Ureter (tissue), 1 donor: ENCODE measurements at places on chromosomes 16 and 17.
A peak's percentile ranks its signal among the peaks of the same experiment; 100 is the strongest.

DNA sequence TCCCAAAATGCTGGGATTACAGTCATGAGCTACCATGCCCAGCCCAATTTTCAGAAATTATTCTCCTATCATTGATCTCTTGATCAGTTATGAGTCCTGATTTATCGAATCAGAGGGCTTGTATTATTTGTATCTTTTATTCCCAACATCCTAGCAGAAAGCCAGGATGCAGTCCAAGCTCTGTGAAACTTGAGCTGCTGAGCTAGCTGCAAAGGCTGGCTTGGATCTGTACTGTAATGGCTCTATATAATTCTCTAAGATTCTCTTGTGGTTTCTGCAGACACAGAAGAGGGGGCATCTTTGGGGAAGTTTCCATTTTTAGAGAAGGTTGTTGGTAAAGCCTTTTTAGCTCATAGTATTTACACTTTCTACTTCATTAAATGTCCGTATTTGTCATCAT, 227.1 kb downstream of the MAP2K4 start:
- no peak for DNase-seq

- DNase-seq: peak; percentile 63
These were observed at the start of gene SLC52A1 for GRCh38 chr17:5035315-5035714. Gene SLC52A1, minus strand, starts transcription at chr17:5035426. Its CDS starts 820 bp downstream, at chr17:5034606.

- DNase-seq: no peak
These were observed at the start of gene NOS2 for GRCh38 chr17:27800522-27800921. Gene NOS2, minus strand, starts transcription at chr17:27800529. Its CDS starts 1,720 bp downstream, at chr17:27798809.

DNA sequence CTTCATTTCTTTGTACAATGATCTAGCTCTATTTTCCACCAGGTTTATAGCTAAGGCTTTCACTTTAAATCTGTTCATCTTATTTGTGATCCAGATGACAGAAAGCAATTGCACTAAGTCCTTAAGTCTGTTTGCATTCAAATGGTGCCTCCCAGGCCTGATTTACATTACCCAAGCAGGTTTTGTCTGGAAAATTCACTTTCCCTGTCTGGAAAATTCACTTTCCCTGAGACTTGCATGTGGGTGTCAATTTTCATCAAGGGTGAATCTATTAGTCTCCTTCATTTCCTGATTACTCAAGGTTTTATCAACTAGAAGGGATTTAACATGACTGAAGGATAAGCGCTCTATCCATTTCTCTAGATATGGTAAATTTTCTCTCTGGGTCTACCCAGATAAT, 1480.2 kb upstream of the GOT2 start:
- DNase-seq: no peak

DNA sequence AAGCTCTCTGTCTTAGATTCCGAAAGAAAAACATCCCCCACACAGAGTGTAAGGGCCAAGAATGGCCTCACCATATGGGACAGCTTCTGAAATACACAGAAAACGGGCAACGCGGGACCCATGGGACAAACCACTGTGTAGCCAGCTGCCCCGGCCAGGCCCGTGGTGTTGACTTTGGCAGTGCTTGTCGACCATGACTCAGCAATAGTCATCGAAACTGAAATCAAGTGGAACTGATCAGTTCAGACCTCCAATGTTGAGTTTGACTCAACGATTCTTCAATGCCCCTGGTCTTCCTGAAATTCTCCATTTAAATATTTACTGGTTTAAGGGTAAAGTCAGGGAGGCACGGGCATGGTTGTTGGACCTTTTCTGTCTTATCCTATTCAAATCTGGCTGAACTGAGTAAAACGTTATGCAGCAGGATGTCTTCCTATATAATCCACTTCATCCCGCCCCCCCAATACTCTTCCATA, 27.5 kb downstream of the ZFHX3 start:
- DNase-seq: peak; percentile 73

DNA sequence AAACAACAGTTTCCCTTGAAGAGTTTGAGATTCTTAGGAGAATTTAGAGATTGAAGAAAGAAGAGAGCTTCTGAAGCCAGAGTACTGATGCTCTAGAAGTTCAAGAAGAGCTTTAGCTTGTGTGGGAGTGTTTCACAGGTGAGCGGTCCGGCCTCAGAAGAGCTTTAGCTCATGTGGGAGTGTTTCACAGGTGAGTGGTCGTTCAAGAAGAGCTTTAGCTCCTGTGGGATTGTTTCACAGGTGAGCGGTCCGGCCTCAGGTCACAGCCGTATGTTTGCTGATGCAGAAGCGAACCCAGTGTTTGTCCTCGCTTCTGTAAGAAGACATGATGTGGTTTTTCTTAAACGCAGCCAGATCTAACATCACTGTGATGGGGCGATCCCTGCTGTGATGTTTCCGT, 76.4 kb downstream of the SEC14L1 start:
- DNase-seq: no peak

DNA sequence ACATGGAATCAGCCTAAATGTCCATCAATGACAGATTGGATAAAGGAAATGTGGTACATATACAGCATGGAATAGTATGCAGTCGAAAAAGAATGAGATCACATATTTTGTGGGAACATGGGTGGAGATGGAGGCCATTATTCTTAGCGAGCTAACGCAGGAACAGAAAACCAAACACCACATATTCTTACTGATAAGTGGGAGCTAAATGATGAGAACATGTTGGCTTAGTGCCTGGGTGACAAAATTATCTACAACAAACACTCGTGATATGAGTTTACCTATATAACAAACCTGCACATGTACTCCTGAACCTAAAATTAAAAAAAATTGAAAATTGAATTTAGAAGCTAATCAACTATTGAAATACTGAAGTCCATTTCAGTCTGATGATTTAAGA, 6.1 kb downstream of the ANKS4B start:
- no peak for DNase-seq

- no peak for DNase-seq
These were observed 231.3 kb downstream of the HAPSTR1 start for GRCh38 chr16:9322769-9323168.

- DNase-seq: no peak
These were observed 103.1 kb upstream of the HSBP1 start for GRCh38 chr16:83704656-83705055.

- no peak for DNase-seq
These were observed 434.6 kb upstream of the MAF start for GRCh38 chr16:80034948-80035663.

DNA sequence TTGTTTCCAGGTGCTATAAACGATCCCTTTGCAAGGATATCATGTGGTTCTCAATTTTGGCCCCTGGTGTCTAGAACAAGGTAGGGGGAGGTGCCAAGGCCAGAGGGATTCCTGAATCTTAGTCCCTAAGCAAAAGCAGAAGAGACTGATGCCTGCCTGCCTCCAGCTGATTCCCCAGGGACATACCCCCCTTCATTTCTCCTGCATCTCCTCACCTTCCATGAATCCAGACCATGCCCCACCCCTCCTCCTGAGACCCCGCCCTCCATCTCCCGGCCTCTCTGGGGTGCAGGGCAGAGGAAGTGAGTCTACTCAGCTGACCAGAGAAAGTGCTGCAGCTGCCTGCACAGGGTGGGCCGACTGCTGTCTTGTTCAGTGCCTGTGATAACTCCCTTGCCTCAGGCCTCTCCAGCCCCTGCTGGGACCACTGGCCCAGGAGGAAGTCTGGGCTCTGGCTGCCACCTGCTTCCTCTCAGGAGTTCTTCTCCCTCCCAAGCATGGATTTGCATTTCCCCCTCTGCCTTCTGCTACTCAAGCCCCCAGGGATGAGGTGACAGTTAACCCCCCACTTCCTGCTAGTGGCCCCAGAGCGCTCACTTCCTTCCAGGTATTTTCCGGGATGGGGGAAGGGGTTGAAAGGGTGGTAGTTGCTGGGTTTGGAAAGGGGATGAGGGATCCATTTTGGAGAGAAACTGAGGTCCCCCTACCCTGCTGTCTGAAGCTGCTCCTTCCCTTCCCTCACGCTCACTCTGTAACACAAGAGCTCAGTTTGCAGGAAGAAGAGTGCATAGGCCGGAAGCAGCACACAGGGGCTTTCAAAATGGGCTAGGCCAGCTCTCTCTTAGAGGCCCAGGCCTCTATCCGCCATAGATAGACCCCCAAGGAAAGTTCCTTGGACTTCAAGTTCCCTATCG, 10.5 kb upstream of the TSPOAP1 start:
- DNase-seq: peak; percentile 57

GRCh38 chr16:84720177-84720579, 20.4 kb downstream of the USP10 start:
- DNase-seq: no peak
